PC-9 (cell line): ENCODE measurements at places on chromosomes 7 and 10. TPM values are rescaled to one million over a fixed set of nuclear protein-coding genes. Genes with fewer than 3 reads are reported as not detected.

DDC gene
- total RNA-seq, result not detected in 2 replicates

DNA sequence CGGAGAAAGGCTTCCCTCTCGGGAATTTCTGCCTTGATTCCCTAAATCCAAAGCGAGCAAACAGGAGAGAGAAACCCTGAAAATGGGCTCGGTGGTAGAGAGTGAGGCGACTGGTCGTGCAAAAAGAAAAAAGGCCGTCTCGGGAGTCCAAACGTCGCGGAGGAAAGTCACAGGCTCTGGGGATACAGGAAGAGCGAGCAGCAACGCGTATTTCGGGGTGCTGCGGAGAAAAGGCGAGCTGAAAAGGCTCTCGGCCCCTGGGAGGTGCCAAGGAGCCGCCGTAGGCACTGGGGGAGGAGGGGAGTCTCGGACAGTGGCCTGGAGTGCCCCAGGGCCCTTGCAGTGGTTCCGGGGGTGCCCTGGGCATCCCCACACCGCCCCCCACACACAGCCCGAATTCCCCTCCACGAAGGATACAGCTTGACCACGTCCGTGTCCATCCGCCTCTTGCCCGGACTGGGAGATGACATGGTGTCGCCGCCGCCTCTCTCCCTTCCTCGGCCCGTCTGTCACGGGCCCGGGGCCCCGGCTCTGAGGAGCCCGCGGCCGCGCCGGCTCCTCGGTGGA is 591 bp downstream of the UBE2H start:
- H3K27ac ChIP-seq, result peak overlapping the region; percentile 100
- H3K36me3 ChIP-seq, result no peaks in the 10 kb centered on the region

DNA sequence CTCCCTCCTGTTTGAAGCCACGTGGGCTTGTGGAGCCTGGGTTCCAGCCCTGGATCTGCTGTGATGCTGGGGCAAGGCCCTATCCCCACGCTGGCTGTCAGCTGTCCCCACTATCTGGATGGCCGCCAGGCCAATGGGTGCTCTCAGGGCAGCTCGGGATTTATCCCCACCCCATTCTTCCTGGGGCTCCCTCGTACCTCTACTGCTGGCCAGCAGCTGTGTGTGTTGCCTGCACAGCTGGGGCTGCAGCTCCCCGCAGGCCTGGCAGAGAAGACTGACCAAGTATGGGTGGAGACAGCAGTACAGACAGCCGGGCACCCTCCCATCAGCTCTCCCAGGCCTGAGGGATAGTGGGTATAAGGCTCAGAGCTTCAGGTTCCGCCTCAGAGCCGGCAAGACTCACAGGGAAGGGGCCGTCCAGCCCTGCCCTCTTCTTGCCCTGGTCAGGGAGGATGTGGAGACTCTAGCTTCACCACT is 13.6 kb downstream of the CLIP2 start:
- H3K36me3 ChIP-seq, result no peaks in the 10 kb centered on the region
- no peaks in the 10 kb centered on the region for H3K27me3 ChIP-seq
- no peak overlapping the region for H3K27ac ChIP-seq

- no peaks in the 10 kb centered on the region for H3K36me3 ChIP-seq
- H3K27me3 ChIP-seq, result no peaks in the 10 kb centered on the region
- H3K27ac ChIP-seq, result no peak overlapping the region
- H3K4me3 ChIP-seq, result no peak overlapping the region
- peaks cover 21% of the 10 kb centered on the region for H3K4me1 ChIP-seq
Observed at GRCh38 chr7:44962483-44963251, 16.1 kb downstream of the MYO1G start.

GCK gene
- not detected in 2 replicates for total RNA-seq

DNA sequence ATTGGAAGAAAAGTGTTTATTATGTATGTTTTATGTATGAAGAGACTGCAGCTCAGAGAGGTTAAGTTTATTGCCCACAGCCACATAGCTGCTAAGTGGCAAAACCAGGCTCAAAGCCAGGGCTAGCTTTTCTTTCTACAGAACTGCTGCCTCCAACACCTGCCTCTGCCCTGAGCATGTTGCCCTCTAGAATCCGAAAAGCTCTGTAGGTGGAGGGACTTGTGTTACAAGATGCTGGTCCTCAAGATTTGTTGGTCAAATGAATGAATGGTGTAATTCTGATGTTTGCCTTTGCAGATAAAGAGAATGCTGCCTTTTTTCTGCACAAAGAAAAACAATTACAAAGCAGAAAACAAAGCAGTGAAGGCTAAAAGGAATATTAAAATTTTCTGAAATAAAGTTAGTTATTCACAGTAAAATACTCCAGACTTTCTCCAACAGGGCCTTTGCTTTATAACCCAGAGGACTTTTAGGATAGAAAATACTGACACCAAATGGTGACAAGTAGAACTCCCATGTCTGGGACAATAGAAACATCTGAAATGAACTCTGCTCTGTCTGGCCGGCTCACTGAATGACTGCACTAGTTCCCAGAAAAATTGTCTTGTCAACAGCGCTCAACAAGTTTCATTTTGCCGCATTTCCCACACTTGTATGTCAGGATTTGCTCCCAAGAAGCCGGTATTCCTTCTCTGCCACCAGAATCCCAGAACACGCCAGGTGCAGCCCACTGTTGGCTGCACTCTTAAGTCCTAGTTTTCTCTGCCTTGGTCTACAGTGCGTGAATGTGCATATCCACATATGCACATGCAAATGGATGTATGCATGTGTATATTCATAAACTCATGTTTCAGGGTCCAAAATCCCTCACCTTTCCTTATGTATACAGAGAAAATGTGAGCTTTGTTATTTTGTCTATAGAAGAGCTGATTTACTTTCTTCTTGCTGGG is 11.0 kb upstream of the DNTT start:
- H3K4me1 ChIP-seq, result no peaks in the 10 kb centered on the region
- H3K4me3 ChIP-seq, result no peak overlapping the region
- H3K27ac ChIP-seq, result no peak overlapping the region

DNA sequence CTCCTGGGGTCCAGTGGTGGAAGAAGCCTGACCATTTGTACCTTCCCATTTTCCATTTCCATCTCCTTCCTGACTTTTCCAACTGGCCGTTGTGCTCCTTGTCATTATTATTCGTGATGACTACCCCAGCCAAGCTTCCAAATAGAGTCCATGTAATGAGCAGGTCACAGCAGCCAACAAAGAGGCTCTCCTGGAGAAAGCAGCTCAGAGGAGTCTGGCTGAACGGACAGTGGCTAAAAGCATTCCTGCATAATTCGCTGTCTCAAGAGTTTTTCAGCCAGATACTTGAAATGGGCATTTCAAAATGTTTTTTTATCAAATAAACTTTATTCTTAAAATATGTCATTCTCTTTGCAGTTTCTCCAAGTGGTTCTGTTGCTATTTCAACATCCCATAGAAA is 458.6 kb downstream of the INHBA start:
- no peaks in the 10 kb centered on the region for H3K27me3 ChIP-seq
- no peak for DNase-seq
- H3K4me1 ChIP-seq, result peaks cover 36% of the 10 kb centered on the region
- H3K27ac ChIP-seq, result no peak overlapping the region
- H3K36me3 ChIP-seq, result no peaks in the 10 kb centered on the region
- H3K4me3 ChIP-seq, result no peak overlapping the region

DNA sequence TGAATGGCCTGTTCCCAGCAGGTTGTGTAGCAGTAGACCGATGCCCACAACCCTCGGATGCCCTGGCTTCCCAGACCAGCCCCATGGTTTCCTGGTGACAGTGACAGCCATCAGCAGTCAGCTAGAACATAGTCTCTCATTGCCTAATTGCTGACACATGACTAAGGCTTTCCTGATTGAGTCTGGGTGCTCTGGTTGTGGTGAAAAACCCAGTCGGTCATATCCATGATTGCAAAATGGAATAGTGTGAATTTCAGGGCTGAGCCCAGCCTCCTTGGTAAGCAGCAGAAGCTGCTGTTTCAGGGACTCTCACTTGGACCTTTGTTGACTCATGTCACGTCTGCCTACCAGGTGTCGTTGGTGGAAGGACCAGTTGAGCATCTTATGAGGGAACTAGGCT is 36.6 kb downstream of the POR start:
- peak; percentile 99 for DNase-seq
- H3K4me1 ChIP-seq, result peaks cover 24% of the 10 kb centered on the region

LDB3 gene
- 0.63 and 0.73 TPM in 2 replicates for total RNA-seq
